T47D (cell line): ENCODE measurements at places on chromosomes 7 and 10.

DNA sequence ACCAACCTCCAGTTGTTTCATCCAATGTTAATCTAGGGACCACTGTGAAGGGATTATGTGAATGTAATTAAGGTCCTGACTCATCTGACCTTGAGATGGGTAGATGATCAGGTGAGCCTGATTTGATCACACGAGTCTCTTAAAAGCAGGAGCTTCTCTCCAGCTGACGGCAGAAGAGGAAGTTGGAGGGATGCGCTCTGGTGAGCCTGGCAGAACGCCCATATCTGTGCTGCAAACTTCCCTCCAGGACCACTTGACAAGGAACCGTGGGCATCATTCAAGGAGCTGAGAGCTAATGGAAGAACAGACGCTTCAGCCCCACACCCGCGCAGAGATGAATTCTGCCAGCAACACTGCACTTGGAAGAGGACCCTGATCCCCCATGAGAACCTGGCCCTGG, 642.4 kb downstream of the TNS3 start:
- no peak for DNase-seq

DNA sequence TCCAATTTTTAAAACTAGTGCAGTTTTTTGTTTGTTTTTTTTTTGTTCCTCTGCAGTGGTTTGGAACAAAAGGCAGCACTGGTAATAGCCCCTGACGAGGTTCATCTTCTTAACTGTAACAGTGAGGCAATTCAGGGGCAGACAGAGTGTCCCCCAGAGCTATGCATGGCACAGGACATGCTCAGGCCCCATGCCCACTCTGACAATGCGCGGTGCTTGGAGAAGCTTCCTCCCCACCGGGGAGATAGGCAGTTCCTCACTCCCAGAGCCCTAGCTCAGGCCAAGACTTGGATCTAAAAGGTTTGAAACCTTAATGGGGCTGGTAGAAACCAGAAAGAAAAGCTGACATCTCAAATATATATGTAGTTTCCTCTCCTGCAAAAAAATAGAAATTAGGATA, 17.9 kb upstream of the MPP7 start:
- DNase-seq: no peak

DNA sequence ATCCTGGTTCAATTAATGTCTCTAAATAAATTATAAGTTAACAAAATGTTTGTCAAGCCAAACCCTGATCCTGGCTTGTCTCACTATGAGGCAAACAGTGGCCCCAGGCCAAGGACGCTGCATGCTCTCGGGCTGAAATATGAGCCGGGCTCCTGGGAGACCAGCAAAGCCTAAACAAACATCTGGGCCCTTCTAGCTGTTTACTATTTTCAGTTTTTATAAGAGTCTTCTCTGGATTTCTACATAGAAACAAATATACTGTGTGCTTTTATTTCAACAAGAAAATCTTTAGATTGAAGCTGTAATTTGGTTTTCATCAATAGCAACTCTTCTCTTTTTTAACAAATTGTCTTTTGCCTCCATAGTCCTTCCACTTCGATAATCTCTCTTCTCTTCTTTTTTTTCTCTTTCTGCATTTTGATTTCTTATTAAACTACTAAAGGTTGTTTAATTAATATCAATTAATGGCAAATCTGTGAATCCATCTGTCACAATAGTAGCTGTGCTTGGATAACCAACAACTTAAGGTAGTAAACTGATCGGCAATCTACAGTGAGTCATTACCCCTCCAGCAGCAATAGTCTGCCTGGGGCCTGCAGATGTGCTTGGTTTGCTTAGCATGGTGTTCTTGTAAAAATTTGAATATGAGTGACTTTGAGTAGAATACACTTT, 83.3 kb upstream of the DNAJC1 start:
- peak; percentile 10 for DNase-seq

DNA sequence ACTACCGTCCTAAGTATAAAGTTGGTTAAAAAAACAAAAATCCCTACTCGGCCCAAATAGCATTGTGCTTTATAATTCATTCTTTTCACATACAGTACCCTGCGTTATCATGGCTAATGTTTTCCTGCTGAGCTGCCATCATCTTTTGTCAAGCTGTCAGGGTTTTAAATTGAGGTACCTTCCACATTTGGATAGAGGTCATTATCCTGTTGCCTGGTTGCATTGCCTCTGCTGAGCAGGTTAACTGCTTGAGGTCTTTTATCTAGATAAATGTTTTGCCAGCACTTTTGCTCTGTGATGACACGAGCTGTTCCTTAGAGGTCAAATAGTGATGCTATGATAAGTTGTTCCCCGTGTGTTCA, 94.4 kb upstream of the FZD1 start:
- DNase-seq: no peak

DNA sequence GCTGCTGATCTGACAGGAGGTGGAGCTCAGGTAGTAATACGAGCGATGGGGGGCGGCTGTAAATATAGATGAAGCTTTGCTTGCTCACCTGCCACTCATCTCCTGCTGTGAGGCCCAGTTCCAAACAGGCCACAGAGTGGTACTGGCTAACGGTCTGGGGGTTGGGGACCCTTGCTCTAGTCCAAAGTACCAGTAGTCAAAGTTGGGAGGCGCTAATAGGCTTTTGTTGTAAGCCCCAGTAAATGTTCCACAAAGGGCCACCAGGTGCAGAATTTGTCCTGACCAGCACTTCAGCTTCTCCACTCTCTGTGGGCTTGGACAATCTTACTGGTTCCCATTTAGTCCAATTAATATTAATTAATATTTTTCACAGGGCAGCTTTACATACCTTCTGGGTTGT, 206.6 kb downstream of the ACTR3B start:
- DNase-seq: no peak

GRCh38 chr10:115979576-115979975, 293.4 kb downstream of the GFRA1 start:
- DNase-seq: no peak

- peak; percentile 11 for DNase-seq
Observed at GRCh38 chr10:2619472-2619871, 447.9 kb upstream of the PFKP start.

DNA sequence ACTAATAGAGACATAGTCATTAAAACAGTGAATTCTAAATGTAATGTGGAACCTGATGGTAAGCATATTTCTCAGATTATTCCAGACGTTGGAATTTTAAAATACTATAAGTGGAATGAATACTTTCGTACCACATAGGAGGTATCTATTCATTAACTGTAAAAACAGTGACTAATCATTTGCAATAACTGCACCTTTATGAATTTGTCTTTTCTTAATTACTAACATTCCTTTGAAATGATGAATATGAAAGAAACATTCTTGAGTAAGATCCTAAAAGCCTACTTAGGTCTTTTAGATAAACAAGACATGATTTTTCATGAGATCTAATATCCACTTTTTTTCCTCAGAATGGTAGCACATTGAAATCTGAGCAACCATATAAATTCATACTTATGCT, 549.0 kb upstream of the LRRN3 start:
- DNase-seq: no peak

DNA sequence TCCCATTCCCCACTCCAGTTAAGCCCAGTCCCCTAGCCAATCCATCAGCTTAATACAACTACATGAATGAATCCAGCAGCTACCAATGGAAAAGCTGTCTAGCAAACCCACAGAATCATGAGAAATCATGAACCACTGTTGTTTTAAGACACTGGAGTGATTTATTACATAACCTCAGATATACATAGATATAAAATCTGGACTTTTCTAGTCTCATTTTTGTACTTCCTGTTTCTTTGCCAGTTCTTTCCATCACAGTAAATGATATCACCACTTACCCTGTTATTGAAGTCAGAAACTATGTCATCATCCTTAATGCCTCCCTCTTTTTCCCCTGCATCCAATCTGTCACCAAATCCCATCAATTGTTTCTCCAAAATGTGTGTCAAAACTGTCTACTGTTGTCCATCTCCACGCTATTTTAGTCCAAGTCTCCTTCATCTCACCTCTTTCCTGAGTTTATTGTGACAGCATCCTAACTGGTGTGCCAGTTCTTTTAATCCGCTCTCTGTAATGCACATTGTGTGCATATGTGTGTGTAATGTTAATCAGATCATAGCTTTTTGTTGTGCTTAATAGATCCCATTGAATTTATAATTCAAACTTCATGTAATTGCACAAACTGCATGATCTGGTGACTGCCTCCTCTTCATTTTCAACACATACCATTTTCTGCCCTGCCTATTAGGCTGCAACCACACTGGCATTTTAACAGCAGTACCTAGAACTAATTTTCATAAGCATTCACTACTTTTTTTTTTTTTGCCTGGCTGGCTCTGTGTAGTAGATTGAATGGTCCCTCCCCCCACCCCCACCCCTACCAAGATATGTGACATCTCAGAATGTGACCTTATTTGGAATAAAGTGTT, 56.0 kb downstream of the MKLN1 start:
- DNase-seq: no peak

GRCh38 chr10:88232983-88233543, 350.1 kb downstream of the RNLS start:
- DNase-seq: no peak

DNA sequence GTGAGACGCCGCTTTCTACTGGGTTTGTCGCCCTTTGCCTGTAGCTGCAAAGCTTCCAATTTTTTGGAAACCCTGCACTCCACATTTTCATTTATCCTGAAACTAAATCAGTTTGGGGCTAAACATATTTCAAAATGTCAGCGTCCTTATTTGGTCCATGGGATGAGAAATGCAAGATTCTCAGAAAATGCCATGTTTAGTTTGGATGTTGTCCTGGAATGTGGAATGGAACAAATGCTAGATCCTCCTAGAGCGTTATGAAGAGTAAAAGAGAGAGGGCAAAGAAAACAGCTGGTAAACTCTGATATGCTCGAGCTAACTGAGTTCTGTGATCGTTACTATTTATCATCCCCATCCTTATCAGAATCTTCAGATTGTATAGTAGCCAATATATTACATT, 236.9 kb downstream of the KLF6 start:
- DNase-seq: no peak

- peak; percentile 17 for DNase-seq
Observed at GRCh38 chr7:34928052-34928451, 109.2 kb downstream of the DPY19L1 start.

DNA sequence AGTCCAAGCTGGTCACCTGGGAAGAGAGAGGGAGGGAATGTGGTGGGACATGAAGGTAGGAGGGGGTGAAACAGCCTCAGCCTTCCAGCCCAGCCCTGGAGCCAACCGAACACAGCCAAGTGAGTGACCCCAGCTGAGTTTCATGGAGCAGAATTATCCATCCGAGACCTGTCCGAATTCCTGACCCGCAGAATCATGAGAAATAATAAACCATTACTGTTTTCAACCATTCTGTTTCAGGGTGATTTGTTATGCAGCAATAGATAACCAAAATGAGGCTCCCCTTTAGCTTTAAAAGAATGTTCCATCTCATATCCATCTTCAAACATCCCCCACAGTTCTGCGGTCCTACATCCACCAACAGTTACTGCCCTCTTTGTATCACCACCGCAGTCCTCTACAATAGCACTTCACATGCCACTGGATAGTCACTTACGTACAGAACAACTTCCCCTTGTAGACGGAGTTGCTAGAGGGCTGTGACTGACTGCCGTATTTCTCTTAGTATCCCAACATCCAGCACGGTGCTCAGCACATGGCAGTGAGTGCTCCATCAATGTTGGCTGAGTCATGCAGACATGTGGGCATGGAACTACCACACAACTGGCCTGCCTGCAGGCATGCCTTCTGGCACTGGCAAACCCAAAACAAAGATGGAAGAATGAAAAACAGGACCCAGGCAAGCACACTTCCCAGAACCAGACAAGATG, 18.5 kb downstream of the KIAA1549 start:
- no peak for DNase-seq

- DNase-seq: no peak
Observed at GRCh38 chr7:30459591-30460245, 18.9 kb downstream of the NOD1 start.

DNA sequence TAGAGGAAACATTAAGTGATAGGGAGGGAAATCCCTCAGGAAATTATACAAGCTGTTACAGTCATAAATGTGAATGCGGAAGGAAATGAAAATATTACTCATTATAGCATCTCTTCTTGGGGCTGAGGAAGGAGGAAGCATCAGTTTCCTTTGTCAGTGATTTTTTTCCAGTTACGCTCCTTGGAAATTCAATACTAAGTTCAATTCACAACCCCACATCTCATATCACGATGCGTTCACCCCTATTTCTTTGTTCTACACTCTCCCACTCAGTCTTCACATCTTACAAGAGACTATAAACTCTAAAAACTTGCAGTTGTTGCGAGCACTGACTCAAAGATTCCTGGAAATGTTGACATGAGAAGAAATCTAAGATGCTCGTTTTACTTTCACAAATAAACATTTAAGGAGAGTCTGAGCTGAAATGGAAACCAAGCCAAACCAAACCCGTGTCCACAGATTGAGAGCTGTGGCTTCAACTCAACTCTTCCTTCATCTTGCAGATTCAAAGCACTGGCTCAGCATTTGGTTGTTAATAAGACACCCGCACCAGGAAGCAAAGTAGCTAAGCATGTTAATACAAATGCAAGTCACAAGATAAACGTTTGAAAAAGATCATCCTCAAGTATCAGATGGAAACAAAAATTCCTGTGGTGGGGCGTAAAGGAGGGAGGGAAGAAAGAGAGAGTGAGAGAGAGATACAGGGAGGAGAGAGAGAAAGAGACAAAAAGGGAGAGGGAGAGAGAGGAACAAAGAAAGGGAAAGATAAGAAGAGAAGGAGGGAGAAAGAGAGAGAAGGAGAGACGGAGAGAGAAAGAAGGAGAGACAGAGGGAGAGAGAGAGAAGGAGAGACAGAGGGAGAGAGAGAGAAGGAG, 150.0 kb upstream of the RSU1 start:
- no peak for DNase-seq

DNA sequence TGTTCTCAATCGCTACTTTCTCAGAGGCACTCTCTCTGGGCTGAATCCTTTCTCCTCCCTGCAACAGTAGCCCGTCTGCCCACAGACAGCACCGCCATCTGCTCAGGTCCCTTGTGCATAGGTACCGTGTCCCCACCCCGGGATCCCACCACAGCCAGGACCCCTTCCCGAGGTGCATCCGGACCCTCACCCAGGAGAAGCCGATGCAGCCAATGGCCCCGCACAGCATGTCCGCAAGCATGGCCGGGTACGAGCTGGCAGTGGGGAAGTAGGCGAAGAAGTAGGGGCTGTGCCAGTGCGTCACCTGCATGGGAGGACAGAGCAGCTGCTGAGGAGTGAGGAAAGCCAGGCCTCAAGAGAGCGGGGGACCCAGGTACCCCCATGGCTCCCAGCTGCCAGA, 25.5 kb downstream of the DDC start:
- DNase-seq: no peak

GRCh38 chr7:2722591-2722990, 34.6 kb downstream of the AMZ1 start:
- DNase-seq: no peak

- DNase-seq: no peak
Observed at GRCh38 chr7:43204081-43204480, 91.6 kb downstream of the HECW1 start.
